Stimulated activated effector memory CD8-positive, alpha-beta T cell treated with anti-CD3 and anti-CD28 coated beads, Interleukin-12 subunit alpha, Interleukin-12 subunit beta, amount 100 ng/mL, for 72 hours (primary cell): ENCODE measurements at places on chromosomes 5 and 9.

DNA sequence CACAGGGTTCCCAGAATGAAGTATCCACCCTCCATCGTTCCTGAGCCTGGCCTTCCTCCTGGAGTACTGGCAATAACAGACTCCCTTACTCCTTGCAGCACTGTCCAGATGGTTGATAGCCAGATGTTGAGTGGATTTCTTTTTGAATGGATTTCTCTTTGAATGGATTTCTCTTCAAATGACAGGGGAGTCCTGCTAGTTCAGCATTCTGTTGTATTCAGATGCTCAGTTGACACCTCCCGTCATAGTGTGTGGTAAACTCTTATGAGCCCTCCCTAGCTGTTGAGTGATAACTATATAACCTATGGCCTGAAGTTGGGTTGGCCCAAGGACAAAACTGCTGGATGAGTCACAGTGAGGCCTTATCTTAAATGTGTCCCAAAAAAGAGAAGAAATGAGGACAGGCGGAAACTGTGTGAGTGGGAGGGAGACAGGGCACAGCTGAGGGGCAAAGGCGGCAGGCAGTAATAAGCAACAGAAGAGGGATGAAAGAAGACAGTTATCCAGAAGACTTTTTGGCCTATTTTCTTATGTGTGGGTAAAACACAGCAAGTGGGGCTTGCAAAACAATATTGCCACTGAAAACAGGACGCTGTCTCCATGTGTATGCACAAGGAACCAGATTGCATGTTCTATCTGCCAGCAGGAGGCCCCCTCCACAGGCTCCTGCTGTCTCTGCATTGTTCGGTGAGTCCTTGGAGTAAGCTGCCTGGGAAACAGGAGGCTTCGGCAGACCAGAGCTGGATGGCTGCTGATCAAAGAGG lies 209.5 kb upstream of the S1PR3 start:
- no peak for DNase-seq

DNA sequence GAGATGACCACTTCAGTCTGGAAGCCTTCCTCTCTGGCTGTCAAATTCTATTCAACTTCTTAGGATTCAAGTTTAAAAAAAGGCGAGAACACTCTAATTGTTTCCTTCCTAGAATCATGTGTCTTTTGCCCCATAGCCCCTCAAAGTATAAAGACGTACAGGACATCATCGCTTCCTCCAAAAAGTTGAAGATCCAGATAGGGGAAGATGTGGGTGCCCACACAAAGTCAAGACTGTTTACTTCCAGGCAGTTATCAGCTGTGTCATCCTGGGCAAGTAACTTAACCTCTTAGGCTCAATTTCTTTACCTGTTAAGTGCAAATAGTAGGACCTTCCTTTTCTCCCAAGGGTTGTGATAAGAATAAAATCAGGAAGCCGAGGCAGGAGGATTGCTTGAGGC lies 40.1 kb downstream of the PPARGC1B start:
- DNase-seq, result no peak

DNA sequence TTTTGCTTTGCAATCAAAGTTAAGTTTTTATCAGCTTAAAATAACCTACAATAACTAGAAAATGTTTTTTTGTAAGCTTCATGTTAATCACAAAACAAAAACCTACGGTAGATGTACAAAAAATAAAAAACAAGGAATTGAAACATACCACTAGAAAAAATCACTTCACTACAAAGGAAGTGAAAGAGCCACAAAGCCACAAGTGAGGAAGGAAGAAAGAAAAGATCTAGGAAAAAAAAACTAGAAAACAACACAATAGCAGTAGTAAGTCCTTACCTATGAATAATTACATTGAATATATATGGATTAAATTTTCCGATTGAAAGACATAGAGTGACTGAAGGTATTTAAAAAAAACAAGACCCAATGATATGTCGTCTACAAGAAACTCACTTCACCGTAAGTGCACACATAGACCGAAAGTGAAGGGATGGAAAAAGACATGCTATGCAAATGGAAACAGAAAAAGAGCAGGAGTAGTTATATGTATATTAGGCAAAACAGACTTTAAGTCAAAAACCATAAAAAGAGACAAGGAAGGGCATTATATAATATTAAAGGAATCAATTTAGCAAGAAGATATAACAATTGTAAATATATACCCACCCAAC lies 13.4 kb upstream of the ZDHHC21 start:
- DNase-seq, result no peak

- no peak for DNase-seq
Measured at GRCh38 chr5:109003928-109004327, 256.2 kb downstream of the FER start.

DNA sequence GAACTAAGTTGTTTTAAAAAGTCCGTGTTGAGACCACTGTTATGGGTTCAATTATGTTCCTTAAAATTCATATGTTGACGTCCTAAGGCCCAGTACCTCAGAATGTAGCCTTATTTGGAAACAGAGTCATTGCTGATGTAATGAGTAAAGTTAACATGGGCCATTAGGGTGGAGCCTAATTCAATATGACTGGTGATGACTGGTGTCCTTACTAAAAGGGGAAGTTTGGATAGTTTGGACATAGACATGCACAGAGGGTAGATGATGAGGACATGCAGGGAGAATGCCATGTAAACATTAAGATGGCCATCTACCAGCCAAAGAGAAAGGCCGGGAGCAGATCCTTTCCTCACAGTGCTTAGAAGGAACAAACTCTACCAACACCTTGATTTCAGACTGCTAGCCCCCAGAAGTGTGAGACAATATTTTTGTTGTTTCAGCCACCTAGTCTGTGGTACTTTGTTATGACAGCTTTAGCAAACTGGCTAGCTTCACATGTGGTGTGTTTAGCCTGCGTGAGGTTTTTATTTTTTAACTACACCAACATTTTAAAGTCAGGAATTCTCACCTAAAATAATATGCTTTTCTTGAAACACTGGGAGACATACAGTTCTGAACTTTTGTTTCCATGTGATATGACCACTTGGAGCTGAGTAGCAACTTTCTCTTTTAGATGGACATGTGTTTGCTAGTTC lies 135.3 kb downstream of the YIPF5 start:
- no peak for DNase-seq

DNA sequence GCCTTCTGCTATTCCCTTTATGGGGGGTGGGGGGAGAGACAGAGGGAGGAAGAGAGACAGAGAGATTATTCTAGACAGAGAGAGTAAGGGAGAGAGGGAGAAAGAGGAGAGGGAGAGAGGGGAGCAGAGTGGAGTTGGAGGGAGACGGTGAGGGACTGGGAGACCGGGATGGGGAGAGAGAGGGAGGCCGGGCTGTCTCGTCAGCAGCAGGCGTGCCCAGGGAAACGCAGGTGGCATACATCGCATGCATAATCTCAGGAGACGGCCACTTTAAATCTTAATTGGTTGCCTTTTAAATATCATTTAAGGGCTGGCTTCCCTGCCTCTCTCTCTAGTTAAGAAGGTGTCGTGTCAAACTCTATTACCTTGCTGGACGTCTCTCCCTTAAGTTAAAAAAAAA lies 8.4 kb downstream of the IRX4 start:
- no peak for DNase-seq

- no peak for DNase-seq
Measured at GRCh38 chr5:138605254-138605972, 30.2 kb upstream of the HSPA9 start.

DNA sequence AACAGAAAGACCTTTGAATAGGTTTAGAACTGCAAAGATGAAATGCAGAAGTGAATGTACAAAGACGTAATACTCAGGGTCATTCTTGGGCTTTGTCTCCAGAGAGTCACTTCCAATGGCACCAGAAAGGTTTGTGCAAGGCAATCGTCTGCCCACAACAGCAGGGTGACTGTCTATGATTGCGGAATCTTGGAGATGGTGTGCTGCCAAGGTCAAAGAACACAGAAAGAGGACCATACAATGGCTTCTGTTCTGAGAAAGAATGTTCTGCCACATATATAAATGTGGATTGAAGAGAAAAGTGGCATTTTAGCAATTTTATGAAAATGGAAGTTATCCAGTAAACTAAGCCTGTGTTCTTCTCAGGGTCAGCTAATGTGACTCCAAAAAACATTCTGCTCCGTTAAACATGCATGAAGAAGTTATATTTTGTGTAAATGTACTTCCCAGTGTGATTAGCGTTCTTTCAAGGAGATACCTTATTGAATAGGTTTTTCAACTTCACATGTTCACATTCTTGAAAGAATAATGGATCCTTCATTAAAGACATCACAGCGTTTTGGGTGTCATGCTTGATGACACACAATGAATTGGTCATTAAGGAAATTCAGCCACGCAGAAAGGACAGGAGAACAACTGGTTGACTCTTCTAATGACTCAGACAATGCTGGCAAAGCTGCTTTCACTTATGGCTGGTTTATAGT lies 73.4 kb upstream of the CDH6 start:
- no peak for DNase-seq

GRCh38 chr9:84371737-84372136 lies 31.2 kb upstream of the SLC28A3 start:
- DNase-seq, result no peak

DNA sequence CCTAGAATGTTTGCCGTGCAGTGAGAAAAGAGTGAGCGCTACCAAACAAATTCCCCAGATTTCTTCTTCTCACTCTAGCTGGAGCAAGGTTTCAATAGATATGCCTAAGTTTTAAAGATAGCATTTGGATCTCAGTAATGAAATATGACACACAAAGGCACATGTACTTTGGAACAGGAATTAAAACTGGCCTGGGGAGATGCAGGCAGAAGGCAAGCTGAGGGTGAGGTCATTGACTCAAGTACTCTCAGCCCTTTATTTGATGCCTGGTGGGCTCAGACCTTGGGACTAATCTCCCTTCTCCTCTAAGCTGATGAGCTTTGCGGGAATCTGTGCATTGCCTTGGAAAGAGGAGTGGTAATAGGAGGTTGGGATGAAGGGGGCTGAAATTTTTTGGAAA lies 323.3 kb upstream of the SLC30A5 start:
- no peak for DNase-seq

DNA sequence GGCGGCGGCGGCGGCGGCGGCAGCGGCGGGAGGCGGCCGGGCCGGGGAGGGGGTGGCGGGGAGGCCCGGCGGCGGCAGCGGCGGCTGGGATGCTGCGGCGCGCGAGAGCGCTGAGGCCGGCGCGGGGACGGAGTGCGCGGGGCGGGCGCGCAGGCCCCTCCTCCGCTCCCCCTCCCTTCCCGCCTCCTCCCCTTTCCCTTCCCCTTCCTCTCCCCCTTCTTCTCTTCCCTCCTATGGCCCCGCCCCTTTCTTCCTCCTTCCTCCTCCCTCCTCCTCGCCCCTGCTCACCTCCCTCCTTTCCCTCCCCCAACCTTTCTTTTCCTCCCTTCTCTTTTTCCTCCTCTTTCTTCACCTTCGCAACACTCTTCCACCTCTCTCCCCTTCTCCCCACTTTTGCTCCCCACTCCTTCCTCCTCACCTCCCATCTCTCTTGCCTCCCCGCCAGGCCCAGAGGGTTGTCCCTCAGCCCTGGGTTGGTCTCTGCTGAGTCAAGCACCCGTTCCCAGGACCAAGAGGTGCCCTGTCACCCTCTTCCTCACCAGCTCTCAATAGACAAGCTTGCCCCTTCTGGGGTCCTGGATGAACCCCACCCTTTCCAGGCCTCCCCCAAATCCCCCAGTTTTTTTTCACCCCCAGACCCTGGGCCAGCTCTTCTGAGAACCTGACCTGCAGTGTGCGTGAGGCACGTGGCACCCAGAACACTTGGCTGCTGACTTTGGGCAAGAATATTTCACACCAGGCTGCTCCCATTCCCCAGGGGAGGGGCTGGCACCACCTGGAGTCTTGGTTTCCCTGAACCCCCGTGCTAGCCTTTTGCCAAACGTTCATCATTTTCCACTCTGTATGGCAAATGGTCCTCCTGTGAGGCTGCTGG lies at the start of gene SEMA4D:
Gene SEMA4D (minus strand): TSS at position 136 of the 874 bp plus-strand sequence. CDS start 92,657 bp downstream, outside the sequence.
- no peak for DNase-seq

DNA sequence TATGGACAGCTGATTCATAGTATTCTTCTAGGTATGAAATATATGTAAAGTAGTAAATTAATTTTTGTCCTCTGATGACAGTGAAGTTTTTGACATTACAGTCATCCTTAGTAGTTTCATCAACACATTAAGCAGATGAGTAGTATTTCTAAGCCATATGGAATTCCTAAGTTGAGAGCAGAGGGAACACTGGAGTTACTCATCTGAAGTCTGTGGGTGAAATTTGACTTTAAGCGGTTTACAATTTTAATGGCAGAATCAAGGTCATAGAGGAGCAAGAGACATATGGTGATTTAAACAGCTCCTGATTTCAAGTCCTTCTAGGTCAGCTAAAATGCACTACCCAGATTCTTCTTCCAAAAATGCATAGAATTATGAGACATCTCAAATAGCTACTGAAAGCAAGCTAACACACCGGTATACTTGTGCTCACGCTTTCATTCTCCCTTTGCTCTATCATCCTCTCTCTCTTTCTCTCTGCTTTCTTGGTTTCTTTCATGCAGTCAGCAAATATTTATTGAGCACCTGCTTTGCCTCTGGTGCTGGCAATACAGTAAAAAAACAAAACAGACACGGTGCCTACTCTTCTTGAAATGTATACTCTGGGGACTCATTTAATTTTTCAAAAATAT lies 235.9 kb downstream of the FER start:
- DNase-seq, result no peak

DNA sequence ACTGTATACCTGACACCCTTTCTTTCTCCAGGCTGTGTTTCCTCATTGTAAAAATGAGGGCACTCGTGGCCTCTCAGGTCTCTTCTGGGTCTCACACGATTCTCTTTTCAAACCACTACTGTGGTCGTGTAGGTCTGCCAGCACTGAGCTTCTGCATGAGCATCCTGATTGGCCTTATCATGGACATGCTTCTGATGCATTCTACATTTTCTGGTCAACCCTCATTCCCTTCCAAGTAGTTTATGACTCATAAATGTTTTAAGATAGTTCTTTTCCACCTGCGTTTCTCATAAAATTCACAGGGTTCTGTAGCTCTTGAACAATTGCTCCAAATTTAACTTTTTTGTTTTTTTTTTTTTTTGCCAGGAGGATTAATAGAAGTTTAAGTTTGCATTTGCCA lies 294.8 kb downstream of the KCTD16 start:
- DNase-seq, result no peak

- no peak for DNase-seq
Measured at GRCh38 chr5:154782326-154782725, 27.1 kb downstream of the LARP1 start.

DNA sequence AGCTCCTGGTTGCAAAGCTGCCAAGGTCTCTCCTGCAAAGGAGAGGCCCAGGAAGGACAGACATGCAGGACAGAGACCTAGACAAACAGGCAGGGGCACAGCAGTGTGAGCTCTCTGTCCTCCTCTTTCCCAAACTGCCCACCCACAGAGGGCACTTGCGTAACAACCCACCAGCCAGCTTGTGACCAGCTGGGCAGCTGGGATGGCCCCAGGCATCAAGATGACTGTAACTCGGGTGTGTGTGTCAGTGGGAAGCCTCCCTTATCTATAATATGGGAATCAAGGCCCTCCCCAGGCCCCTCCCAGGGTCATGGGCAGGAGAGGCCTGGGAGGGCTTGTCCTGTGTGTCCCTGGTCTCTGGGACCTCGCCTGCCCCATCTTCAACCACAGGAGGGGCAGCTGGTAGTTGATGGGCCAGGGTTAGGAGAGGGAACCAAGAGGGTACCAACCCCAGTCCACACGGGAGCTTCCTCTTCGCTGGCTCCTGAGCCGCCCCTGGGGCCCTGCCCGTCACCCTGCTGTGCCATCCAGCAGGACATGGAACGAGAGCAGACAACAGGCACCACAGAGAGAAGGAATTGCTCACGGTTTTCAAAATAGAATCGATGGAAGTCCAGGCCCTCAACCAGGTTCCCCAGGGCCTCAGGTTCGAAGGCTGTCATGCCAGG lies 37.9 kb downstream of the SLC6A7 start:
- no peak for DNase-seq
